ENCODE measurements at places on chromosomes 2 and 18.

DNA sequence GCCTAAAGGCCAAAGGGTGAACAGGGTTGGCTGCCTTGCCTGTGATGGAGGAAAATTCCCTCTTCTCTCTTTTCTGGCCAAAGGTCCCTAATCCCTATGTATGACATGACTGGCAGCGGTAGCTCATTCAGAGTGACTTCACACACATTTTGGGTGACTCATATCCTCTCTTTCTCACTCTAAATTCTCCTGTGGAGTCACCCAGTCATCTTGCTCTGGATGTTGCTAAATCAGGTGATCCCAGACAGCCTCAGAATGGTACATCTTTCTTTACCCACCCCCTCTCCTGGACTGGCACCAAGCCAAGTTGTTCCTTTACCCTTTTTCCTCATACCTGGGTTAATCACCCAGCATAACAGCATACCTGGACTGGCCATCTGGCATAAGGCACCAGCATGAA is 77.2 kb downstream of the NEURL3 start:
- no peak for DNase-seq

DNA sequence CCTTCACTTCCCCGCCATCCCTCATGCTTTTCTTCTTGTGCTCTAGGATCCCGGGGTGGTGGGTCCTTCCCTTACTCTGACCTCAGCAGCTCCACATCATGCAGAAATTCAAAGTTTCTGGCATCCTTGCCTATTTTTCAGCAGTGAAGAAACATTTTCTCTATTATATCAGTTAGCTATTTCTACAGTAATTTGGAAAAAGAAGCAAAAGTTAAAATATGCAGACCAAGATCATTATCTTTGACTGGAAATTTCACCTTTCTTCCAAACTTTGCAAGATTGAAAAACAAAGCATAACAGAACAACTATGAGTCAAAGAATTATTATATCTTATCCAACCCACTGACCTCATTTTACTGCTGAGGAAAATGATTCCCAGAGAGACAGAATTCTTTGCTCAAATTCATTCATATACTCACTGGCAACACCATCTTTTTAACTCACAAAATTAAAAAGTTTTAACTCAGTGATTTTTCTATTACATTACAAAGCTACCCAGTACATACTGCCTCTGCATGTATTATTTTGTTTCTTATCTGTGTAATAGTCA is 40.5 kb downstream of the ANTXR1 start:
- no peak for DNase-seq

GRCh38 chr2:203490391-203490790 is 44.7 kb downstream of the RAPH1 start:
- no peak for DNase-seq

- no peak for DNase-seq
Measured at GRCh38 chr2:101569886-101570520, 95.1 kb upstream of the RFX8 start.

DNA sequence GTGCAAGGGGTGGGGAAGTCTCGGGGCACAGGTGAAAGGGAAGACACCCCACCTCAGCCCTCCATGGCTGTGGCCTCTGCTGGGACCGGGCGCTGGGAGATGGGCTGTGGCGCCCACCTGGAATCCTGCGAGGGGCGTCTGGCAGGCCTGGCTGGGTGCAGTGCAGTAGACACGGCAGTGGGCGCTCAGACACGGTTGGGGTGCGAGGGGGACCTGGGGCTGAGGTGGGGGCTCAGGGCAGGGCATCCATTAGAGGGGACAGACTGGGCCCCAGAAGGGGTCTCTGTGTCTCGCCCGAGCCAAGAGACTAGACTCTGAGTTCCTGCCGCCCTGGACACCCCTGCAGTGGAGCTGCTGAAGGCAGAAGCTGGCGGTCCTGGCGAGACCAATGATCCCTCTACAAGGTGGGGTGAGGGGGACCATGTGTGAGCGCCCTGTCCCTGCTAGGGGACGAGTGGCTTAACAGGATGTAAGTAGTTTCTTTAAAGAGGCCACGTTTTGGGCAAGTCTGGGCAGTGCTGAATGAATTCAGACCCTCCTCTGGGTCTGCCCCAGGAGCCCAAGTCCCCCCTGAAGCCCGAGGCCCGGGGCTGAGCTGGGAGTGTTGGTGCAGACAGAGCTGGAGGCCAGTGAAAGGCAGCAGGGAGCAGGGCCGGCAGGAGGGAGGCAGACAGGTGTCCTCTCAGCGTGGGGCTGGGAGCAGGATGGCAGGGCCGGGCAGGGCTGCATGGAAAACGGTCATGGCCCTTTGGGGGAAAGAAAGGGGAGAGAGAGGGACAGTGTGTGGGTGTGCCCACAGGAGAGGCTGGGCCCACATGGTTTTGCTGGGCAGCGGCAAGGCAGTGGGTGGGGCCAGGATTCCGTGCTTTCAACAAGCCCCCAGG is 57.2 kb downstream of the HS6ST1 start:
- DNase-seq: no peak

GRCh38 chr2:39567507-39567906 is 98.2 kb upstream of the TMEM178A start:
- no peak for DNase-seq

DNA sequence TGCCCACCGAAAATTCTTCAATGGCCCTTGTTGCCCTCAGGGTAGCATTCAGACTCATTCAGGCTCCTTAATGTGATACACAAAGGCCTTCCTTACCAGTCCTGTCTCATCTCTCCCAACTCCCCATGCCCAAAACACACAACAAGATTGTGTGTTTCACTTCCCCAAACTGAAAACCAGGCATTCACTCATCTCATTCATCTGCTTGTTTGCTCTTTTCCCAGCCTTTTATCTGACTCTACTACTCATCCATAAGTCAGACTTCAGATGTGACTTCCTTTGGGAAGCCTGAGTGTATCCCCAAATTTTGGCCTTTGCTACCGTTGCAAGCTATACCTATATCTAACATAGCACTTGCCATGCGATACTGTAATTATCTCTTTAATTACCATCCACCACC is 9.7 kb upstream of the SLC39A10 start:
- no peak for DNase-seq

DNA sequence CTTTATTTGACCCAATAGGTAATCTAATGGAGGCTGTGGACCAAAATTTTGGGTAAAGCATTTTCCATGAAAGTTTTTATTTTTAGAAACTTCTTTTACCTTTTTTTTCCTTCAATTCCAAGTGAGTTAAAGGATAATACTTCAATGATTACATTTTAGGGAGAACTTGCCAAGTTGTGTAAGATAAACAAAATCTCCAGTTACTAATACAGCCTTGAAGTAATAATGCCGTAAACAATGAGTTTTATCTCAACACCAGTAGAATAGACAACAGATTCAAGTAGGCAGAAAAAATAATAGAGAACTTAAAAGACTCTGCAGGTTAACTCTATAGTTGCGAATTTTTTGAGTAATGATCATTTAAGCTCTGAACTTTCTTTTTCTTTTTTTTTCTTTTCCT is 807.4 kb downstream of the CNTNAP5 start:
- no peak for DNase-seq

GRCh38 chr2:122194546-122194945 is 439.1 kb downstream of the TSN start:
- no peak for DNase-seq

GRCh38 chr2:117832905-117833613 is 18.6 kb downstream of the DDX18 start:
- DNase-seq: peak; percentile 12

GRCh38 chr2:23777826-23778225 is 149.1 kb downstream of the ATAD2B start:
- no peak for DNase-seq

DNA sequence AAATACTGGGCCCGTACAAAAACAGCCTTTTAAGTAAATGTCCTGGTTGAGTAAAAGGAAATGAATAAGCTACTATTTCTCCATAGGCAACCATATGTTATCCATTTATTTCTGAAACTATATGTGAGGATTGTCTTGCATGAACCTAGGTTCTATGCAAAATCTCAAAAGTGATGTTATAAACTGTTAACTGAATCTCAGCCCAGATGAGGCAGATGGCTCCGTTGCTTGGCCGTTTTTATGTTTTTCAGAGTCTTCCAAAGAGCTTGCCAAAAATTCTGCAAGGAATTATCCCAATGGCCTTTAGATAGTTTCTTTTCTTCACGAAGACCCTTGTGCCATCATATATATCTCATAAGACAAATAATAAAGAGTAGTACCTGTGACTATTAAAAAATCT is 1669.5 kb upstream of the DDX18 start:
- no peak for DNase-seq

DNA sequence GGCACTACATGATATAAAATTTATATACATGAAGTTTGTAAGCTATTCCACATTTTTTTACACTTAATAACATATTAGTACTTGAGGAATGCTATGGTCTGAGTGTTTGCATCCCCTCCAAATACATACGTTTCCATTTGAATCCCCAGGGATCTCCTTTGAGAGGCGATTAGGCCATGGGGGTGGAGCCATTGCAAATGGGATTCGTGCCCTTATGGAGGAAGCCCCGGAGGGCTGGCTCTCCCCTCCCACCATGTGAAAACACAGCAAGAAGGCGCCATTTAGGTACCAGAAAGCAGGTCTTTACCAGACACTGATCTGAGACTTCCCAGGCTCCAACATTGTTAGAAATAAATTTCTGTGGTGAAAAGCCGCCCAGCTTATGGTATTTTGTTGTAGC is 20.8 kb upstream of the MBP start:
- DNase-seq: no peak

GRCh38 chr2:231413921-231414476 is 18.5 kb downstream of the B3GNT7 start:
- DNase-seq: no peak

DNA sequence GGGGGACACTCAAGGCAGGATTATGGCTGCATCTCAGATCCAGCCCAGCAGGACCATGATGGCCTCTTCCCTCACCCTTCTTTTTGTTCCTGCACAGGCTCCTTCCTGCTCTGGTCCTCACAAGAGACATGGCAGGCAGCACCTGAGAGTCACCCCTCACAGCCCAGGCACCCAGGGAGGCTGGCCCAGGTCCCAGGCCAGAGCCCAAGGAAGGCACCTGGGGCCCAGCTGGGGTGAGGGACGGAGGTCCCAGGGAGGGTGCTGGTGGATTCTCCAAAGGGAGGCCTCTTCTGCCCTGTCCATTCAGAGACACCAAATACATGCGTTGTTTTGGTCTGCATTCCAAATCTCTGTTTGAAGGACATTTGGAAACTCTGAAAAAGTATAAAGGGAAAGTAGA is 285.4 kb upstream of the HS6ST1 start:
- no peak for DNase-seq

DNA sequence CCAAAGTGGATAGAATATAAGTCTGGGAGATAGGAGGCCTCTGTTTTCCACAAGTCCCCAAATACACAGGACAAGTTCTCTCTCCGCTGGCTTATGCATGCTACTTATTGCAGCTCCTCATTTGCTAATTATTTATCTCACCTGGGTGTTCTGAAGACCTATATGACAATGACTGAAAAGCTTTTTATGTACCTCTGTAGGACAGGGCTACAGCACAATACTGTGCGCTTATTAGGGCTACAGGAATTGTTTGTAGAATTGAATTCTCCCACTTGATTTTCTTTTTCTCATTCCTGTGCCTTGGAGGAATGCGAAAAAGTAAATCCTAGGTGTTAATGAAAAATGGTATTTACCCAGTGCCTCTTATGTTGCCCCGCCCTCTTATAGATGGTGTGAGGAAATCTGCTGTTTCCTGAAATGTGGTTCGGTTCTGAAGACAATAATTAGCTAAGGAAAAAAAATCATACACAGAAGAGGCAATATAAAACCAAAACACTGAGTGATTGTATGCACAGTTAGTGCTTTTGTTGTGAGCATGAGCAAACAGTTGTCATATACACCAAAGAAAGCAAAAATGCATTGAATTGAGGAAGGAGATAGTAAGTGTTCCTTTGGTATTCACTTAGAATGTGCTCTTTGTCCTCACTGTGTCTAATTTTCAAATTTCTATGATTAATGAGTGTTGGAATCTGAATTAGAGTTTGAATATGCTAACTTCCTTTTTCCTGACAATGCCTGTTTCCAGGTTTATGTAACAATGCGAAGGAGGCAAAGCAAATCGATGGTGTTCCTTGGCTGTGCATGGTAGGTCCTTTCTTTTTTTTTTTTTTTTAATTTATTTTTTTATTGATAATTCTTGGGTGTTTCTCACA is 78.7 kb upstream of the PNPT1 start:
- DNase-seq: no peak

DNA sequence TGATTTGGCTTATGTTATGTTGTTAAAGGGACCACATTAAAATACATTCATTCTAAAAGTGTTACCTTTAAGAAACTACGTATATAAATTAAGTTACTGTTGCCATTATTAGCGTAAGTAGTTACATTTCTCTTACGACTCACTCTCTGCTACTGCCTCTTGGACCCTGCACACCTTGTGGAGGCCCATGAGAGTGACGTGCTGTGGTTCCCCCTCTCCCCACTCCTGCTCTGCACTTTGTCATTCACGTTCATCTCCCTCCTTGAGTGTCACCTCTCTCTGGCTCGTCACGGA is 830 bp upstream of the MERTK start:
- no peak for DNase-seq

DNA sequence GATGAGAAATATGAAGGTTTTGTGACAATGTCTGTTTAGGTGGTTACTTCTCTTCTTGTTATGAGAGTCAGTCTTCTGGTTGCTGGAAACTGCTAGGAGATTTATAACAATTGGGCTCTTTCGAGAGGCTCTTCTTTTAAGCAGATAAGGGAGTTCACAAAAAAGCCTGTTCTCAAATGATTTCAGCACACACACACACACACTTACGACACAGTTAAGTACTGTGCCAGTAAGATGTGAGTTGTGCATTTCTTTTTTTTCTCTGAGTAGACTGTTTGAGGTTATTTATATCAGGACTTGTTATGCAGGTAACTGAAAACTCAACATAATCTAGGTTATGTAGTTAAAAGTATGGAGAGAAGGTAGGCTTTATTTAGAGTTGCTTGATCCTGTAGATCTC is 49.8 kb downstream of the MSH2 start:
- DNase-seq: no peak

DNA sequence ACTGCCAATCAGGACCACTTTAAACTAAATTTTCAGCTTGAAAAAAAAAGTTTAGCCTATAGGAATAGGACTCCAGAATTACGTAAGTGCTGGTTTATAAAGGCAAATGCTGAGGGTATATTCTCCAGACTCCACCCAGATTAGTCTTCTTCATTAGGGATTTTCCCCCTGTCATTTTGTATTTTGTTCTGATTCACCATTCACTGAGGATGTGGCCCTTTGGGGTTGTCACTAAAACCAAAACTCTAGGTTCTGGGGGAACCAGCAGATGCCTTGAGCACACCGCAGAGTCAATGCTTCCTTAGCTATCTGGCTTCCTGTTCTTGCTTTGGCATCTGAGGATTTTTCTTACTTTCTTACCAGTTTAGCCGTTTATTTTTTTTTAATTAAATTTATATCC is 10.5 kb downstream of the SCYGR4 start:
- DNase-seq: no peak

GRCh38 chr2:197852108-197852507 is 47.7 kb downstream of the PLCL1 start:
- DNase-seq: no peak

- DNase-seq: peak; percentile 39
Measured at GRCh38 chr18:12659904-12660605, 2.1 kb upstream of the SPIRE1 start.
